Stimulated activated CD4-positive, alpha-beta T cell treated with anti-CD3 and anti-CD28 coated beads, TNF-alpha, amount 100 ng/mL, for 1 hour (primary cell): ENCODE measurements at places on chromosomes 16 and 17.
A peak's percentile ranks its signal among the peaks of the same experiment; 100 is the strongest.

DNA sequence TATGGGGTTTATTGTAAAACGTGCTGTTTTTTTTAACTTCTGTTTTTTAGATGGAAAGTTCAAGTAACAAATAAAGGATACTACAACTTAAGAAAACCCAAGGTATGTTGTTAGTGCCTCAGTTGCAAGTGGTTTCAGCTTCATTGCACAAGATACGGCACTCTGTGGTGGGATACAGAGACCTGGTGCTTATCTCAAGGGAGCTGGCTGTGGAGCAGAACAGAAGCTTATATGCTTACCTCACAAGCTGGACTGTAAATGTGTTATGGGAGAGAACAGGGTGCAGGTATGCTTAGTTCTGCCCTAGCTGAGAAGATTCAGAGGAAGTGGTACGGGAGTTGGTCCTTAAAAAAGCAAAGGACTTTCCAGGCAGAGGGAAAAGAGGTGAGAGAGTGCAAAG is 15.2 kb downstream of the DGKE start:
- no peak for DNase-seq

DNA sequence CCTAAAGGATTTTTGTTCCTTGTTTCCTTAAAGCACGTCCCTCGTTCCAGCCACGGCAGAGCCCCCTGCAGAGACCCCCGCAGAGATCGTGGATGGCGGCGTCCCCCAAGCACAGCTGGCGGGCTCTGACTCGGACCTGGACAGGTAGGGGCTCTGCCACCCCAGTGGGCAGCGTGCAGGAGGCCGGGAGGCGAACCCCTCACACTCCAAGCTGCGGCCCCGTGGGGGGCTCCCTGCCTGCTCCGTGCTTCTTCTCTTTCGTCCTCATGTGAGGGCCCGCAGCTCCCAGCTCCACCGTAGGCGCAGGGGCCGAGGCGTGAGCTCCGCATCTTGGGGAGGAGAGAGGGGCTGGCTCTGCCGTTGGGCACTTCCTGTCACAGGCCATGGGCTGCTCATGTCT is 8.5 kb downstream of the TELO2 start:
- DNase-seq, result no peak

- no peak for DNase-seq
Observed at GRCh38 chr17:79664930-79665737, 54.3 kb upstream of the RBFOX3 start.

DNA sequence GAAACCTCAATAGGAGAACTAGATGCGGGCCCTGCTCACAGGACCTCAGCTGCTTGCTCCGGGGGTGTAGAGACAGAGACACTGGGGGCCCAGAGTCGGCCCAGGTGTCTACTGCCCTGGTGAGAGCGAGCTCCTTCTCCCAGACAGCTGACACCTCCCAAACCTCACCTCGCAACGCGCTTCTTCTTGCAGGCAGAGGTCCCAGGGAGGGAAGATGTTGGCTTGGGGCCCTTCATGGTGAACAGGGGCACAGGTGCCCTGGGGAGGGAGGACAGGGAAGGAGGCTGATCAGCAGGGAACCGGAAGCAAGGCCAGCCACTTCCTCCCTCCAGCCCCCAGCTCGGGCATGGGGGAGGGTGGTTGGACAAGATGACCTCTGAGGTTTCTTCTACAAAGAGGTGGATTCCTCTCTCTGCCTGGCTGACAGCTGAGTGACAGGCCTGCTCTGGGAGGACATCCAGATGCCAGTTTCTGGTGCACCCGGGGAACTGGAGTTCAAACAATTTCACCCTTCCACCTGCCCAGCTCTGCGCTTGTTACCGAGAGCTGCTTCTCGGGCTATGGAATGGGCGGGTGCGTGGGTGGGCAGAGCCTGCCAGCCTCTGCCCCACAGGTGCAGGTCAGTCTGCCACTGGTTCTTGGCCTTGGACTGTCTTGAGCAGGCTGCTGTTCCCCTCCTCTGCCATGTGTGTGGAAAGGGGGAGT is 11.7 kb upstream of the GFAP start:
- DNase-seq, result no peak

- DNase-seq, result no peak
Observed at GRCh38 chr16:648071-648780, 939 bp upstream of the WDR90 start.

DNA sequence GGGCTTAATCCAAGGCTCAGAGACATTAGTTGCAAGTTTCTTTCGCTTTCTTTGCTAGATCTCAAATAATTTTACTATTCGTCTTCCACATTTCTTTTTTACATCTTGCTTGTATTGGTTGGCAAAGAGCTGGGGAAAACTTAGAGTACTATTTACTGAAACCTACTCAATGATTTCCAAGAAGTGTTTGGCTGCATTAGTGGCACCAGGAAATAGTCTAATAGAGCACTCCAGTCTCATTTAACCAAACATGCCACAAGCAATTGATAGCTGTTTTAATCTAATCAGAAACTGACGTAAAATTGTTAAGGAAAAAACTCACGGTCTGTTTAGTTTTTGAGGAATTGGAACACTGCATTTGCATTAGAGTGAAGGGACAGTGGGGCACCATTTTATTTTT is 29.0 kb downstream of the NUP93 start:
- no peak for DNase-seq

- DNase-seq, result no peak
Observed at GRCh38 chr16:23863511-23864422, 28.0 kb downstream of the PRKCB start.

DNA sequence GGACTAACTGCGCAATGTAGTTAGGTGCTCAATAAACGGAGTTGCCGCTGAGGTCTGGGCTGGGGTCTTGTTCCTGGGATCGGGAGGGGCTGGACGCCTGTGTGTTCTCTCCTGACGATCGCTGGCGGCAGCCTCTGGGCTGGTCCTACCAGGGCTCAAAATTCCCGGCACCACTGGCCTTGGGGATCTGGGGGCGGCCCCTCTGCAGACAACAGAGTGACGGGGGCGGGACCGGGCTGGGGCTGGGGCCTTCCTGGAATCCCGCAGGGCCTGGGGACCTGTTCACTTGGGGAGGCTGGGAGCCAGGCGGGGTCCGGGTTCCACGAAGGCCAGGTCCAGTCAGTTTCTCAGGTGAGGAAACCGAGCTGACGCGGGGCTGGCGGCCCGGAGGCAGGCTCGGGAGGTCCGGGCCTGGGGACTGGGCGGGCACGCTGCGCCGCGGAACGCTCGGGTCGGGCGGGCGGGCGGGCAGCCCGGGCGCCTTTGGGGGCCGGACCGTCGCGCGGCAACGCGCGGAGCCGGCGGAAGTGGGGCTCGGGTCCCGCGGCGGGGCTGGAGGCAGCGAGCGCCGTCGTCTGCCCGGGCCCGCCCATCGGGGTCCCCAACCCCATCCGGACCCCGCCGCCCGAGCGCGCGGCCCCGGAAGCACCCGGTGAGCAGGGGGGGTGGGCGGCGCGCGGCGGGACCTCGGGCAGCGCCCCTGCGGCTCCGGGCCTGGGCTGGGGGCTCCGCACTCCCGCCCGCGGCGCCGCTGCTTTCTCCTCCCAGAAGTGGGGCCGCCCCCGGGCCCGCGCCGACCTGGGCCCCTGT is at the start of gene PIGQ:
Gene PIGQ (plus strand): TSS at position 524 of the 810 bp plus-strand sequence. CDS start 4,107 bp downstream, outside the sequence.
- DNase-seq, result peak; percentile 62

- no peak for DNase-seq
Observed at GRCh38 chr17:7147772-7148171, 31.4 kb downstream of the ASGR1 start.

DNA sequence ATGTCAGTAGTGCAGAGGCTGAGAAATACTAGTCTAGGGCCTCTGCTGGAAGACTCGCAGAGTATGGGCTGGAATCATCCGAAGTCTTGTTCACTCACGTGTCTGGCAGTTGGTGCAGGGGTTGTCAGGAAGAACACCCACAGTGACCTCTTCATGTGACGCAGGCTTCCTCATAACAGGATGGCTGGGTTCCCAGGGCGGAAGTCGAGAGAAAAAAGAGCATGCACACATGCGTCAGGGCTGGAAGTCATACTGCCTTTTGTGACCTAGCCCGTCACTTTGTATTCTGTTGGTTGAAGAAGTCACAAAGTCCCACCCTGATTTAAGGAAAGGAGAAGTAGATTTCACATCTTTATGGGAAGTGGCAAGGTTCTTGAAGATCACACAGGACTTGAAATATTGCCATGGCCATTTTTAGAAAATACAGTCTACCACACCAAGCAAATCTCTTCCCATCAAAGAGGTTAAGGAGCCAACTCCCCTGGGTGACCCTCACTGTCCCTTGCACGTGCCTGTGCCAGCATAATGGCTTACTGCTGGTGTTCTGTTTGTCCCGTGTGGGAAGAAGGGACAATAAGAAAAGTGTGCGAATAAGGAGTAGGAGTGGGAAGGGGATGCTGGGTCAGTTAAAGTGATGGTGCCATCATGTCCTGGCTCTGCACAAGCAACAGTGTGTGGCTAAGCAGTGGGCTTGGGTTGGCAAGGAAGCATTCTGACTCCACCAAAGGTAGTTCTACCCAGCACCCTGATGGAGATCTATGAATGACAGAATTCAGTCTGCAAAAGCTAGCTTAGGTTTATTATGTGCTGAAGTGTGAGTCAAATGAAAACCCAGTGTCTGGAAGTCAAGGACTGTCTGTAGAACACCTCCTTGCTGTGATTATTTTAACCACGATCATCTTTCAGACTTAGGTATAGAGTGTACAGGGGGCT is 28.1 kb downstream of the HEATR3 start:
- no peak for DNase-seq

DNA sequence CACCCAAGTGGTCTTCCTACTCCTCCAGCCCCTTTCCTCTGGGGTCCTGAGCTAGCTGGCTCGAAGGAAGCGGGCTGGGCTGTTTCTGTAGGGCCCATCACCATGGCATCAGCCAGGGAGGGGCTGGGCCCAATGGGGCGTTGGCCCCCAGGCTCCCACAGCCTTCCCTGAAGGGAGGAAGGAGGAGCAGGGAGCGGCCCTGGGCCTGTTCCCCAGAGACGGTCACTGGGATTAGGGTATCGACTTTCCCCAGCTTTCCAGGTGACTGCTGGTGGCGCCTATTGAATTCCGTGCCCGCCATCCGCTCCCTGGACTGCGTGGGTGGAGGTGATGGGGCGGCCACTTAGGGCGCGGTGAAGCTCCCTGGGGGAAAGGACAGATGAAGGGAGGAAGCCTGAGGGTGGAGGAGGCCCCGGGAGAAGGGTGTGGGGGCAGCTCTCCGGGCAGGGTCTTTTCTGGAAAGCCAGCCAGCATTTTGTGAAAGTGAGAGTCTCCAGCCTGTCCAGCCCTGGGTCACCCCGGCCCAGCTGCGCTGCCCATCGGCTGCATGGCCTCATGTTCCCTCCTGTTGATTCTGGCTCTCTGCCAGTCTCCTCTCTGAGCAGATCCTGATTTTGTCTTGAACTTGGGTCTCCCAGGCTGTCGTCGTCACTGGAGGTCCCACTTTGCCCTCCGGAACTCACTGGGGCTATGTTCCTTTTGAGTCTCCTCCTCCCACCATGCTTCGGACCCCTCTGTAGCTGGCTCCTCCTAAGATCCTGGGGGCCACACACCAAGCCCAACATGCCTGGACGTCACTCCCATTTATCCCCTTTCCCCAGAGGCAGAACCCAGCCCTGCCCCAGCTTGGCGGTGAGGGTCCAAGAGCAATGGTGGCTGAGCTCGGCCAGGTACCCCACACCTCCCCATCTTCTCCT is 9.8 kb downstream of the NHERF1 start:
- no peak for DNase-seq

- DNase-seq, result no peak
Observed at GRCh38 chr16:50263060-50263909, 3.1 kb upstream of the ADCY7 start.

DNA sequence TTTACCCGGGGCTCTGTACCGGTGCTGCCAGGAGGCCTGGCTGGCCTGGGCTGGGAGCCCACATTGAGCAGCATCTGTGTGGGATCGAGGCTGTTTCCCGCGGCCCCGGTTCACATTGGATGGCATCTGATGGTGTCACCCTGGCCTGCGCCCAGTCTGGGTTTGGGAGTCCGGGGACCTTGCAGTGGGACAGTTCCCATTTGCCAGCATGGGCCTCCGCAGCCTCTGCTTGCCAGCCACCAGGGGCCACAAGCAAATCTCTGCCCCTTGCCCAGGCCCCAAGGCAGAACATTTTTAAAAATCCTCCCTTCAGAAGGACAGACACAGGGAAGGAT is 64.5 kb downstream of the BANP start:
- no peak for DNase-seq

DNA sequence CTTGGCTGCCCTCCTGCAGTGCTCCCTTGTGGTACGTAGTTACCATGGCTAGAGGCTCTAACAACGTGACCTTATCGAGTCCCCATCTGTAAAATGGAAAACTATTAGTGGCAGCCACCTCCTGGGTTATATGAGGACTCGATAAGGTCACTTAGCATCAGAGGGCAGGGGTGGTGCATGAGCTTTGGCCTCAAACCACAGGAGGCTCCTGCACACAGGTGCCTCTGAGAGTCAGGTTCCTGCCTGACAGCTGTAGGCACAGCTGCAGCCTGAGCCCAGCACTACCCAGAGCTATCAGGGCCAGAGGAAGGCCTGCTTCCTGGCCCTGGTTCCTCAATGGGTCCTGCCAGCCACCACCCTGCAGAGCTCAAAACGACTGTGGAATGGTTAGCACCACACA is 57.2 kb upstream of the SEC14L1 start:
- no peak for DNase-seq

GRCh38 chr17:49061524-49061943 is 64.3 kb downstream of the IGF2BP1 start:
- no peak for DNase-seq

- DNase-seq, result no peak
Observed at GRCh38 chr16:78844682-78845081, 745.2 kb downstream of the WWOX start.

GRCh38 chr16:2178321-2179106 is 17.9 kb downstream of the CASKIN1 start:
- DNase-seq, result peak; percentile 9

- no peak for DNase-seq
Observed at GRCh38 chr16:64950731-64951130, 171.1 kb downstream of the CDH11 start.

DNA sequence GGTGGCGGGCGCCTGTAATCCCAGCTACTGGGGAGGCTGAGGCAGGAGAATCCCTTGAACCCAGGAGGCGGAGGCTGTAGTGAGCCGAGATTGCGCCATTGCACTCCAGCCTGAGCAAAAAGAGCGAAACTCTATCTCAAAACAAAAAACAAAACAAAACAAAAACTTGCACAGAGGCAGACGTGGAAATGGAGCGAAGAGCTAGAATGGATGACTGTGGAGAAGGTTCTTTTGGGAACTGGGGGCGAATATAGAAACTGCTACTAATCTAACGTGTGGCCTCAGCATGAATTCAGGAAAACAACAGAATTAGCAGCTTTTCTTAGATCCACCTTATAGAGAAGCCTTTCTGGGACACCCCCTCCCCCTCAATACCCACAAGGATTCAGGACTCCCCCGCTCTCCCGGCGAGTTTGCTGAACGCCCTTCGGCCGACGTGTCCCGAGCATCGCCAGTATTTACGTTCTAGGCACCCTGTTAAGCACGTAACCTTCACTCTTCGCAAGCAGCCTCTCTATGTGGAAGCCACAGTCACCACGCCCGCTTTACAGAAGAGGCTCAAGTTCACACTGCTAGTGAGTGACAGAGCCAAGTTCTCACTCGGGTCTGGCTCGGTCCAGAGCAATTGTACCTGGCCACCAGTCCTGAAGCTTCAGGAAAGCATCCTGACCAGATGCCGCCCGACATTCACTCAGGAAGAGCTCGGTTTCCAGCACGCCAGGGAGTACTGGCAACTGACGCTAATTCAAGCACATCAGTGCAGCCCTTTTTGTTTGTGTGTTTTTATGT is 13.3 kb upstream of the ABR start:
- no peak for DNase-seq
